Kidney (tissue), 22 donors: ENCODE measurements at places on chromosomes 12 and 14.

- DNase-seq = no peak
These were observed 141.9 kb downstream of the DPF3 start for GRCh38 chr14:72752034-72752412.

DNA sequence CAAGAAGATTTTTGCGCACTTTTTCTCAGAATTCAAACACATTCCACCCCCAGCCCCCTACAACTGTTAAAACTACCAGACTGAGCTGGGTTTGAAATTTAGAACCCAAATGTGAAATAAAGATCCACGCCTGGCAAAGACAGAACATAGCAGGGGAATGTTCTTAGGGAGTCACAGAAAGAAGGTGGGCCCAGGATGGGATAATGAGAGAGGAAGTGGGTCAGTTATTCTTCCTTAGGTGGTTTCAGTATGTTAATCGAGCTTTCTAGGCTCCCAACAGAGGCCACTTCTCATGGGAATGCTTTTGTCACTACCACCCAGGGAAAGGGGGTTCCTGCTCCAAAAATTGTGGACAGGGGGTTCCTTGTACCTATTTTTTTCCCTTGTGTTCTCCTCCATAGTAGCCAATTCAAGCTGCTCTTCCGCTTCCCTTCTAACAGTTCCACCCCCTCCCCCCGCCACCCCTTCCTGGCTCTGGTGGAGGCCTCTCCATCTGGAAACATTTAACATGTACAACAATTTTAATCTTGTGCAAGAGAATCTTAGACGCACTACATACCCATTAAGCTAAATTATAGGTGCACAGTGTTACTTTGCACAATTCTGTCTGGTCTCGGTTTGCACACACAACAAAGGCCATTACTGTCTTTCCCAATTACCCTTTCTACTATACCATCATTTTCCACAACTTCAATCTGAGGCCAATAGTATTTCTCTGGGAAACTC, 218.1 kb downstream of the MON2 start:
- no peak for DNase-seq

DNA sequence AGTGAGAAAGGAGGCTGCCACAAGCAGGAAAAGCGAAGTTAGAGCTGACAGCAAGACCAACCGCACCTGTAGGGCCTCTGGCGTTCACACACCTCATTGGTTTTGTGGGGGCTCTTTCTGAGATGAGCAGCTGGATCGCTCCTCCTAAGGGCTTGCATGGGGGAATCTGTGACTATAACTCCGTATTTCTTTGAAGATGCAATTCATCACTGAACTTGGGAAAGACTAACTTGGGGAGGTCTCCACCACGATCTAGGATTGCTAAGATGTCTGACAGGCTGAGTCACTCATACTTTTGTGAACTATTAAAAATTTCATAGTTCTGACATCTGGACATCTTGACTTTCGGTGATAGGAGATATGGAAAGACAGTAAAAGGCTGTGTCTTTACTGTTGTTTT, 173.6 kb downstream of the ETV6 start:
- no peak for DNase-seq

- DNase-seq = no peak
These were observed 18.9 kb upstream of the CFL2 start for GRCh38 chr14:34733245-34733644.

DNA sequence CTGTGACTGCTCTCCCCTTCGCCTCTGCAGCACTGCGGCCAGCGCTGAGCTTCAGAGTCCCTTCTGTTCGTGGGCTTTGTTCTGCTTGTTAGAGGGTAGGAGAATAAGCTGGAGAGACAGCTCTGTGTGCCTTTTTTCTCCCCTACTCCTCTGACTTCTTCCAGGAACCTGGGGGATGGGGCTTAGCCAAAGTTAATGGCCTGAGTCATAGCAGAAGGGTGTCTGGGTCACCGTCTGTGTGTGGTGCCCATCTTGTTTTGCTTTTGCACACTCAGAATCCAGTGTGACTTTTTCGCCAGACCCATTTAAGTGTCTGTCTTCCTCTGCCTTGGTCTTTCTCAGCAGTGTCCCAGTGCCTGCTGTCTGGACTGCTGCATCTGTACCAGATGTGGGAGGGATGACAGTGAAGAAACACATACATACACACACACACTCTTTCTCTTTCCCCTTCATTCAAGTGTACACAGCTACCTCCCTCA, 3.0 kb downstream of the KIF5A start:
- DNase-seq = peak; percentile 33

DNA sequence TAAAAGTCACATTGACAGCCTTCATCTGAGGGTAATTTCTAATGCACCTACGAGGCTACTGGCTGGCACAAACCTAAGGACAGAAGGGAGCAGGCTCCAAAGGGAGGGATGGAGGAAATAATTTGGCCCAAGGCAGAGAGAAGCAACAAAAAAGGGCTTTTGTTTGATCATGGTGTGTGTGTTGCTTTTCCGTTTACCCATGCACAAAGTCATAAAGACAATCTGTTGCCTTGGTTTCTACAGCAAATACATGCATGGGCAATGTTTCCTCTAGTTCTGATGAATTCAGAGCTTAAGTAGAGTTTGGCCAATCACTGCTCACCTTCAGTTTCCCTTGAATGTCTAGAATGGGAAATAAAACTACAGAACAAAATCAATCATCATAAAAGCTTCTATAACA, 262.5 kb upstream of the CAND1 start:
- no peak for DNase-seq

GRCh38 chr14:104212206-104213095, 74.1 kb downstream of the KIF26A start:
- DNase-seq = no peak

DNA sequence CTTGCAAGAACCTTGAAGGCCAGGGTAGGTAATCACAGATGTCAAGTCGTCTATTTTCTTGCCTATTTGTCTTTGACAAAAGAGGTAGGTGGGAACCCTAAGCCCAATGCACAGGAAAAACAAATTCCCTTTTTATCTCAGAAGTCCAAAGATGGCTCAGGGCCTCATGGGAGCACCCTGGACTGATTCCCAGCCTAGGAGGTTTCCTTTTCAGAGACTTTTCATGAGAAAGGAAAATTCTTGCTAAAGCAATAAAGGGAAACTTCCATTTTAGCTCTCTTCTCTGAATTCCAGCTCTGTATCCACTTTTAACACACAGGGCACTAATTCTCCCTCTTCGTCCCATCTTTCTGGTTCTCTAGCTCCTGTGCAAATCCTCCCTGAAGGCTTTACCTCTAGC, 1.2 kb downstream of the ZNF641 start:
- peak; percentile 30 for DNase-seq

- no peak for DNase-seq
These were observed 91.9 kb downstream of the SYNE3 start for GRCh38 chr14:95424529-95424928.

DNA sequence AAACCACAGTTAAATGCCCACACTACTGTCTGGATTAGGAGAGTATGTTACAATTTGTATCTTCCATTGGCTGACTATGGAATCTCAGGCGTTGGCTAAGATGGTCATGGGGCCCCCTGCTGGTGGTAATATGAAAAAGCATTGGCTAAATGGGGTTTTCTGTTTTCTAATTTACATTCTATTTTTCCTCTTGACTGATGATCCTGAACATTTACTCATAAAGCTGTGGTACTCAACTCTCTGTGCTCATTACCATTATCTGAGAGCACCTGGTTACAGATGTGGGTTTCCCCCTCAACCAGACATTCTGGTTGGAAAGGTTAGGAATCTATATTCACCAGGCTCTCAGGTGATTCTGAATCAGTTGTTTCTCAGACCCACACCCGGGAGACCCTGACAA, 64.8 kb downstream of the WSCD2 start:
- no peak for DNase-seq

GRCh38 chr14:97077253-97077653, 280.1 kb downstream of the VRK1 start:
- peak; percentile 20 for DNase-seq

DNA sequence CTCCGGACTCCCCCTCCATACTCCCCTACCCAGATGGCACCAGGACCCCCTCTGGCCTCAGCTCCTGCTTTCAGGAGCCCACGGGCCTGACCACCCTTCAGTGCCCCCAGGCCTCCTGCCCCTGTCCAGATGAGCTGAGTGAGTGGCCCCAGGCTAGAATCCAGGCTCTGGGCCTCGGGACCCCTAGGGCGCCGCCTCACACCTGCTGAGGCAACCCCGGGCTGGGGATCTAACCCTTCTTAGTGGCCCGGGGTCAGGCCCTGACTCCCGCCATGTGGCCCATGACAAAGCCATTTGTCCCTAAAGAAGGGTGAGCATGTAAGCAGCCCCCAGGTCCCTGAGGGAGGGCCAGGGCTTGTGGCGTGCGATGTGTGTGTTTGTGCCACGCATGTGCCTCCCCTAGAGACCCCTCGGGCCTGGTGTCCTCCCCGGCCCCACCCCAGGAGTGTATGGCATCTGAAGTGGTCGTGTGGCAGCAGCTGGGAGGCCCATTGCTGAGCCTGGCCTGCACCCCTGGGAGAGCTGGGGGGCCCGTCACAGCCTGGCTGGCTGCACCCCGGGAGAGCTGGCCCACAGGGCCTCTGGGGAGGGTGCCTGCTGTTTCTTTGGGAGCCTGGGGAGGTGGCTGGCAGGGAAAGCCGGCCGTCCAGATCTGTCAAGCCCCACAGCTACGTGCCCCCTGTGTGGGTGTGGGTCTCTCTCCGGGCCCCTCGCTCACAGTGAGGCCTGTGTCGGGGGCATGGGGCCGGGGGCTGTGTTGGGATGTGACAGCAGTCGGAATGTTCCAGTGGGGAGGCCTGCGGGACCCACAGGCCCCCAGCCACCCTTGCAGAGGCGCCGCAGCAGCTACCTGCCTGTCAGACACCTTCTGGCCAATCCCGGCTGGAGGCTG, 7.8 kb downstream of the FBRSL1 start:
- DNase-seq = no peak

DNA sequence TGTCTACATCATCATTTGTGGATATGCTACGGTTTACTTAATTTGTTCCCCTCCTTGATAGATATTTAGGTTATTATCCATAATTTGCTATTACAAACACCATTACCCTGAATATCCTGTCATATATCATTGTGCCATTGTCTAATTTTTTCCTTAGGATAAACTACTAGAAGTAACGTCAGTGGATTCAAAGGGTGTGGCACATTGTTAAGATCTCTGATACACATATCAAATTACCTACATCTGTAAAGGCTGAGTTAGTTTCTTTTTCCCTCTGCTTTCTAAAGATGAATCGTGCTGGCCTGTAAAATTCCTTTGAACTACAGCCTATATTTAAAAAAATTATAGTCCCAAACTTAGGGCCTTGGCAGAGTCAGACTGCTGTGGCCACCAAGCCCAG, 53.9 kb upstream of the STRN3 start:
- no peak for DNase-seq

GRCh38 chr12:57139796-57140649, 7.4 kb downstream of the LRP1-AS start:
- DNase-seq = no peak

DNA sequence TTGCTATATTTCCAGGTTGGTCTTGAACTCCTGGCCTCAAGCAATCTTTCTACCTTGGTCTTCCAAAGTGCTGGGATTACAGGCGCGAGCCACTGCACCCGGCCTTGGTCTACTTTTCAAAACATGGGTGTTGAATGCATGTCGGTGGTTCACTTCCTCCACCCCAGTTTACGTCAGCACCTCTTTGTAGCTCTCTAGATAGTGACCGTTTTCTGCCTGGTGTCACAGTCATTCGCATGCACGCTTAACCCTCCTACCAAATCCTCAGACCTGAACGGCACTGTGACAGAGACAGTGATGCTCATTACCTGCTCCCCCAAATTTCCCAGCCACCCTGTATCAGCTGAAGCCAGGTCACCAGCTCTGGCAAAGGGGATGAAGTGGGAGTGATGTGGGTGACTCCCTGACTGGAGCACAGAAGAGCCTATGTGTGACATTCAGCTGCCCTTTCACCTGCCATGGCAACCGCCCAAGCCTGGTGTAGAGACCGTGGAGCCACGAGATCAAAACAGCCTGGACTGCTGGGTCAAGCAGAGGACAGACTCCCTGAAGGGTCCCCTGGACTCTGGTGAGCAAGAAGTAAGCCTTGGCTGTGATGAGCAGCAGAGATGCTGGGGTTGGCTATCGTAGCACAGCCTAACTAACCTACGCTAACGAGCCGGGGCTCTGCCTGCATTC, 66.2 kb upstream of the GPR68 start:
- DNase-seq = no peak

- DNase-seq = no peak
These were observed 37.8 kb downstream of the PRPF40B start for GRCh38 chr12:49661191-49661590.

GRCh38 chr14:24058260-24058950, 6.6 kb downstream of the CARMIL3 start:
- DNase-seq = peak; percentile 77
